Iris pigment epithelial cell (primary cell): ENCODE measurements at places on chromosomes 1 and 21.

DNA sequence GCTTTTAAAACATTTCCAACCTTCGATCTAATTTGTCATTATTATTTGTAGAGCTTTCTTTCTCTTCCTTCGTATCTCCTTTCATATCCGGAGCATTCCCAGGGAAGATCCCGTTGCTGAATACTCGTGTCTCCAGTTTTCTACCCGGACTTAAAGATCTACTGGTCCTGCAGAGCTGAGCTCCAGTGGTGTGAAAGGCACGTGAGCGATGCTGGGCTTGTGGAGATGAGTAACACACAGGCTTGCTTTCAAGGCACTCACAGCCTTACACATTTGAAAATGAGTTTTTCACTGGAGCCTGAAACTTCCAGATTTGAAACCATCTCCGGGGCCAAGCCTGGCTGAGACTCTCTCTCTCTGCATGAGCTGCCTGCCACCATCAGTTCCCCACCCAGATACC is 428.3 kb downstream of the KIF26B start:
- DNase-seq = no peak

DNA sequence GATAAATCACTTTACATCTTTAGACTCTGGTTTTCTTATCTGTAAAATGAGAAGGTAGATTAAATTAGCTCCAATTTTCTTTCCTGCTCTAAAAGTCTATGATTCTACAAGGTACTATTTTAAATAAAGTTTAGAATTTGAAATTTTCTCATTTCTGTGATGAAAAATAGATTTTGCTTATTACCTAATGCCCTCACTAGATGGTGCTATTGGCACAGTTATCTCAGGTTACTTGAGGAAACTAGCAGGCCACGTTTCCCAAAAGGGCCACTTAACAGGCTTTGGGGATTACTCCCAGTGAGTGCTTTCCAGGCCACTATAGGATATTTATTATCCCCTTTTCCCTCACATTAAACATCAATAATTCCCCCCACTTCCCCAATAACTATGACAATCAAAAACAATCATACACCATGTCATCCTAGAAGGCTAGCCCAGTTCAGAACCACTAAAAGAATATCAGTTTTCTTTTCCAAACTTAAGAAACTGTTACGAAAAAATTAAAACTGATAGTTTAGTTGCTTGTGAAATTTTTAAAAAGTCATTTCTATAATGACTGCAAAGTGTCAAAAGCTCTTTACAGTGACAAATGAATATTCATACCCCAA is 30.6 kb downstream of the OMA1 start:
- peak; percentile 71 for DNase-seq

DNA sequence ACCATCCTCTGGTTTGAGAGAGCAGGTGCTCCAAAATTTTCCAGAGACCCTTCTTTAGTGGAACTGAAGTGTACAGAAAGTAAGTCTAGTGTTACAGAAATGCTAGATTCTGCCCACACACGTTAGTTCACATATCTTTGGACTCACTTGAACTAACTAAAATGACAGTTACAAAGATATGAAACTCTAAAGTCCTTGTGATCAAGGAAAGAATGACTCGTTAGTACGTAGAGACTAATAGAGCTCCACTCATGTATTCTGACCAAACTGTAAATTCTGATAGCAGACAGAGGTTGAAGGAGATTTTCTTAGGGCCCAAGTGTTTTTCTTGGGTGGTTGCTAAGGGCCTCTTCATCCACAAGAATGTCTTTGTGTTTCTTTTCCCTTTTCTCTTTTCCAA is 491.5 kb upstream of the B3GALT2 start:
- DNase-seq = no peak

GRCh38 chr1:150995896-150996295 is 10.8 kb downstream of the MINDY1 start:
- peak; percentile 56 for DNase-seq

- peak; percentile 65 for DNase-seq
These were observed 18.8 kb upstream of the TENT5B start for GRCh38 chr1:27031235-27032118.

DNA sequence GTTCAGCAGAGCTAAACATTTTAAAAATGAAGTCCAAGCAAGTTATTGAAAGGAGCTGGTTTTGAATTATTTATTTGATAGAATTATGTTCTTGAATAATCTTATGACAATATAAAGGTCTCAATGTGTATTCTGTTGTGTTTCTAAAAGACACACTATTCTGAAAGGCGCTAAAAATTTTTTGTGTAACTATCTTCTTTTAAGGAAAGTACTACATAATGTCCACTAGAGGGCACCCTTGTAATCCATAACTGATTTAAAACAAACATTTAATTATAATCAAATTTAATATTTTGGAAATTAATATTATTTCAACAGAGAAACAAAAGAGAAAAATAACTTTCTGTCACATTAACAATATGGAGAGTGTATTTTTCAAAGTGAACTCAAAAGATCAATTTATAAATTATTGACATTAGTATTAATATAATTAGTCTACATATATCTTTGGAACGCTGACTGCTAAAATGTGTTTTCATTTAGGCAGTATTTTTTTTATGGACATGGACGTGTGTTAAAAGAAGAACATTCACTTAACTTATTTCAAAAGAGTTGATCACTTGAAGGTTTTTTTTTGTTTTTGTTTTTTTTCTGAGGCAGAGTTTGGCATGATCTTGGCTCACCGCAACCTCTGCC is 248.4 kb downstream of the DENND1B start:
- DNase-seq = peak; percentile 29

- peak; percentile 45 for DNase-seq
These were observed 86.9 kb downstream of the NAV1 start for GRCh38 chr1:201625851-201626251.

GRCh38 chr1:36450919-36451305 is 661 bp upstream of the OSCP1 start:
- no peak for DNase-seq
